ENCODE measurements at places on chromosomes 2 and 18. TPM values are rescaled to one million over a fixed set of nuclear protein-coding genes. Genes with fewer than 3 reads are reported as not detected.

- no peak for DNase-seq
Observed at GRCh38 chr2:120587997-120588336, 147.7 kb upstream of the GLI2 start.

GRCh38 chr2:54256091-54256694 is at the start of gene TSPYL6:
TSS of gene TSPYL6 (minus strand) at chr2:54256229. CDS start at chr2:54256151, 78 bp downstream.
- DNase-seq = no peak

GRCh38 chr2:143802242-143802641 is 673.0 kb downstream of the ARHGAP15 start:
- DNase-seq = no peak

GRCh38 chr18:12296087-12296403 is 12.0 kb upstream of the TUBB6 start:
- DNase-seq = no peak

- DNase-seq = peak; percentile 90
Observed at GRCh38 chr18:37483221-37483971, 82.2 kb downstream of the CELF4 start.

GRCh38 chr18:70553245-70553935 is 264.5 kb downstream of the SOCS6 start:
- DNase-seq = no peak

- peak; percentile 9 for DNase-seq
Observed at GRCh38 chr2:23622966-23623675, 238.1 kb downstream of the KLHL29 start.

DNA sequence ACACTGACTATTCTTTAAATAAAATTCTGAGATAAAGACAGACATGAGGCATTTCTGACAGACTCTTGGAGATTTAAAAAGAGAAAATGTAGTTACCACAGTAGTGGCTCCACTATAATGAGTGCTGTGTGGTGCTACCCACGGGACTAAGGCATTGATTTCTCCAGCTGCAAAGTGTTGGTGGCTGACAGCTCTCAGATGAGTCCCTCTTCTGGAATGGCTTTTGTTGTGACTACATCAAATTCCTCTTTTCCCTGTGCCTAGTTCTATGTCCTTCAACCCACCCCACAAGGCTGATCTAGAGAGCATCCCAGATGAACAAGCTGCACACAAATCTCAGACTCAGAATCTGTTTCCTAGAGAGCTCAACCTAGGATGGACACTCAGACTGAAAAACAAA is 884.8 kb upstream of the ZEB2 start:
- DNase-seq = no peak

Gene PFN4
- 2.1 TPM for polyA plus RNA-seq

Gene LDLRAD4
- 2.3 TPM for polyA plus RNA-seq

Gene ZNF892
- polyA plus RNA-seq = 0.34 TPM

Gene NAT8
- 1,820 TPM for polyA plus RNA-seq
